Pancreas (tissue), 10 donors: ENCODE measurements at places on chromosomes 3 and 15. TPM values are rescaled to one million over a fixed set of nuclear protein-coding genes. Genes with fewer than 3 reads are reported as not detected.

TRH gene
- total RNA-seq = not detected

CHAC1 gene
- 0.40 TPM for total RNA-seq

NR2F2 gene
- total RNA-seq = 8.3 TPM

SAMMSON gene
- total RNA-seq = 0.14 TPM

CLDN16 gene
- total RNA-seq = 0.12 TPM

DNA sequence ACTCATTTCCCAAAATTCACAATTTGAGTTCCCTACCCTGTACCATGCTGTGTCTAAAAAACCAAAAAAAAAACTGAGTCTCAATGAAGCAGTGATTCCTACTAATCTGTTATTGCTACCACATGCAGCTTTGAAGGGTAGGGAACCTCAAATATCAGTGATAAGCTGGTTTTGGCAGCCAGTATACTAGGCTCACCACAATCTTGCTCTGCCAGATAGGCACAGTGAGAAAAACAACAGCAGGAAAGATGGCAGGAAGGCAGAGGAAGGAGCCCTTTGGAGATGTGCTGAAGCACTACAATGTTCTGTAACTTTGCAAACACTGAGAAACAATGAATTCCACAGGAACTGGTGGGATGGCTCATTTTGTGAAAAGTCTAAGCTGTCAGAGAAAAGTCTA lies 96.9 kb upstream of the UBP1 start:
- H3K27ac ChIP-seq = no peak overlapping the region
- H3K4me3 ChIP-seq = no peak overlapping the region
- DNase-seq = peak; percentile 46
- no peaks in the 10 kb centered on the region for H3K27me3 ChIP-seq
- no peaks in the 10 kb centered on the region for H3K36me3 ChIP-seq

DNA sequence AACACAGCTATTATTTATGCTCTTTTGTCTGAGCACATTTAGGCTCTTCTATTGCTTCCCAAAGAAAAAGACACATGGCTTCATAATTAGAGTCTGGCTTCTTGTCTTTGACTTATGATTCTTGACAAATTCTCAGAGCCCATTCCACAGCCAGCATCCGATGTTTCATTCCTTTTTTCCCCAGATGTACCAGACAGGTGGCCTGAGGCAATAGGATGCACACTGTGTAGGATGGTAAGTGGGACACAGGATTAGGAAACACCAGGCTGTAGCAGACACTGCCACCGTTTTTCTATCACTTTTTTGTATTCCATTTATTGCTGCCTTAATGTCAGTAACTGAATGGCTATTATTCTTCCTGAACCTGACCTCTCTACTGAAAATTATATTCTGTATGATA lies 188.9 kb upstream of the CDIN1 start:
- DNase-seq = no peak
- H3K4me3 ChIP-seq = no peak overlapping the region

DNA sequence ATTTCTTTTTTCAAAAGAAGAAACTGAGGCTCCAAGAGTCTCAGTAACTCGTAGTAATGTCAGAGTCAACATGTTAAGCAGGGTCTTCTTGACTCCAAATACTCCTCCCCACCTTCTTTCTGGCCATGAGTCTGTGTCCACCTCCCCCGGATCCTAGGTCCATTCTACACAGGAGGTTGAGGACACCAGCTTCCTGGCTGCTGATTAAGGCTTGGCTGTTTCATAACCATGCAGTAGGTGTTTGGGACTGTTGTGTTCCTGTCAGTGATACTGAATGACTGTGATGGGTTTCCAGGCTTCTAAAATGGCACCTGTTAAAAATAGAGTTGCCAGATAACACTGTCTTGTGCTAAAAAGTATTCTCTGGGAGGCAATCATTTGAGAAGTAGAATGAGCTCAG lies 130.8 kb upstream of the IL12A start:
- no peaks in the 10 kb centered on the region for H3K36me3 ChIP-seq
- no peak overlapping the region for H3K27ac ChIP-seq

GRCh38 chr3:76855451-76855850 lies 184.4 kb upstream of the ROBO2 start:
- H3K4me3 ChIP-seq = no peak overlapping the region
- no peaks in the 10 kb centered on the region for H3K4me1 ChIP-seq
- no peak for DNase-seq
- H3K27ac ChIP-seq = no peak overlapping the region

DNA sequence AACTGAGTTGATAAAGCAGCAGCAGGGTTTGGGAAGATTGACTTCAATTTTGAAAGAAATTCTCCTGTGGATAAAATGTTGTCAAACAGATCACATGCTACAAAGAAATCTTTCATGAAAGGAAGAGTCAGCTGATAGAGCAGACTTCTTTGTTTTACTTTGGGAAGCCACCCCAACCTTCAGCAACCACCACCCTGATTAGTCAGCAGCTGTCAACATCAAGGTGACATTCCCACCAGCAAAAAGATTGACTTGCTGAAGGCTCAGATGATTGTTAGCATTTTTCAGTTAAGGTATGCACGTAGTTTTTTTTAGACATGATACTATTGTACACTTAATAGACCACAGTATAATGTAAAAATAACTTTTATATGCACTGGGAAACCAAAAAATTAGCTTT lies 87.6 kb upstream of the ACKR4 start:
- no peak overlapping the region for H3K4me3 ChIP-seq
- no peaks in the 10 kb centered on the region for H3K4me1 ChIP-seq
- H3K27me3 ChIP-seq = no peaks in the 10 kb centered on the region
- no peak overlapping the region for H3K27ac ChIP-seq

DNA sequence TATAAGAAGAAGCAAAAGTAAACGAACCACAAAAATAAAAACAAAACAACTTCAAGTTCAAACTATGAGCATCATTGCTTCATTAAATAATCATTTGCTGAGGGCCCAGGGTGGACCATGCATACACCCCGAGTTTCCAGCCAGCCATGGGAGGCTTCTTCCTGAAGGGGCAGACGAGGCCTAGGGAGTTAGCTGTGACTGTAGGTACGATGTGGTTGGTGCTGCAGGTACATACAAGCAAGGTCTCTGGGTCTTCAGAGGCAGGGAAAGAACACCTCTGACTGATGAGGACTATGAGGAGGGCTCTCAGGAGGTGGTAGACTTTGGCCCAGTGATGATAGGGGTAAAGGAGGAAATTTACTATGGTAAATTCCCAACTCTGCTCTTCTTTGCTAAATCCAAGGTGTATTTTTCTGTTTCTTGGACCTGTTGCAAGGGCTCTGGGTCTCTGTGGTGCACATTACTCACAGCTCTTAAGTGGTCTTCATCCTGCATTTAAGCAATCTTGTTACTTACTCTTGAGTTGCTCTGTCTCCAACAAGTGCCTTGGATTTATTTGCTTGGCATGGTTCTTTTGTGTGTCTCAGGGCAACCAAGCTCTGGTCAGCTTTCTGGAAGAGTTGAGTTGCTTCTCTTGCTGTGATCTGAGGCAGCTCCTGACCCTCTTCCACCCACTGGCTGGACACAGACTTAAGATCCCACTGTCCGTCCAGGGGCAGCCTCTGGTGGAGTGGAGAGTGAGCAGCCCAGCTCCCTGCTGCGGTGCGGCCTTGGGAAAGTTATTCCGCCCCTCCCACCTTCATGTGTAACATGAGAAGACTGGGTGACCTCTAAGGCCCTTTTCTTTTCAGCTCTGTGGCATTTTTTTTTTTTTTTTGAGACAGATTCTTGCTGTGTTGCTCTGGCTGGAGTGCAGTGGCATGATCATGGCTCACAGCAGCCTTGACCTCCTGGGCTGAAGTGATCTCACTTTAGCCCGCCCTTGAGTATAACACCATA lies 56.1 kb upstream of the KIF23 start:
- peak; percentile 43 for DNase-seq
- H3K4me3 ChIP-seq = no peak overlapping the region
- peak overlapping the region; percentile 1 for H3K27ac ChIP-seq
- H3K36me3 ChIP-seq = no peaks in the 10 kb centered on the region

DNA sequence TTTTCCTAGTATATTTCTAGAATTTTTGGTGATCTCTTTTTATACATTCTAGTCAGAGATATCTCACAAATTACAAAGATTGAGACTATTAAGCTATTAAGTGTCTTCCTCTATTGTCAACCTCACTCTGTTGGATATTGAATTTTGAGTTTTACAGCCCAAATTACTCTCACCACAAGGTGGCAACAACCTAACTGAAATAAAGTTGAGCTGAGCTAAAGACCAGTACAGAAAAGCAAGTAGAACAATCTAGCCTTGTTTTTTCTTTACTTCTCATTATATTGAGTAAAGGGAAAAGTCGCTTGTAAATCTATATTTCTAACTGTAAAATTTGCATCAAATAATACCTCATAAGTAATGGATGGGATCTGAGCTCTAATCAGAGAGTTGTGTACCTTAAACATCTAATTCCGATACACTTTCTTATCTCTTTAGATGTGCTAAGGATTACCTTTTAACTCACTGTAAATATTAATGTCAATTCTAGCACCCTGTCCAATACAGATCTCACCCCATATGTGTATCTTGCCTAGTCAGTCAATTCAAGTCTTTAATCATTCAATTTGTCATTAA lies 13.6 kb upstream of the COMMD2 start:
- H3K4me1 ChIP-seq = no peaks in the 10 kb centered on the region
- no peaks in the 10 kb centered on the region for H3K36me3 ChIP-seq
- H3K27ac ChIP-seq = no peak overlapping the region
- H3K27me3 ChIP-seq = no peaks in the 10 kb centered on the region
- no peak overlapping the region for H3K4me3 ChIP-seq
- no peak for DNase-seq

DNA sequence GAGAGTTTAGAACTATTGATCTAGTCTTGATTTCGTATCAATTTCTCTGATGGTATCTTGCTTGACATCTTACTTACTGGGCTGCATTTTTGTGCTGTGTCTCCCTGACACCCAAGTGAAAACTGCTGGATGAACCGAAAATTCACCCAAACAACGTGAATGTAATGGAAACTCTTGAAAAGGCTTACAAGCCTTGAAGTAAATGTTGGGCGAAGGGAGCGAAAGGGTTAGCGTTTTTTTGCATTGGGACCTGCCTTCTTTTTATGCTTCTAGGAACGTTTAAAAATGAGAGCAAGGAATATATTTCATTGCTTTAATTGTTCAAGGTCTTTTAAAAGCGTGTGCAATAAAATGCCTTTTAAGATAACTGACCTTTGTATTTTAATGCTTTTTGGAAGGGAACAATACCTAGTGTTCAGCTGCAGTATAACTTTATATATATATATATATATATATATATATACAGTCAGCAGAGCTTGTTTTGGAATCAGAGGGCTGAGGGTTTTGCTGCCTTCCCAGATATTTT lies 94.1 kb downstream of the LPP start:
- H3K4me1 ChIP-seq = peaks cover 4% of the 10 kb centered on the region
- no peak overlapping the region for H3K4me3 ChIP-seq
- no peak for DNase-seq
- no peak overlapping the region for H3K27ac ChIP-seq

GRCh38 chr3:106609666-106610301 lies 741.0 kb upstream of the CBLB start:
- H3K4me1 ChIP-seq = no peaks in the 10 kb centered on the region
- H3K27ac ChIP-seq = no peak overlapping the region
- no peaks in the 10 kb centered on the region for H3K27me3 ChIP-seq
- H3K36me3 ChIP-seq = no peaks in the 10 kb centered on the region
- H3K4me3 ChIP-seq = no peak overlapping the region

- no peak for DNase-seq
- no peak overlapping the region for H3K4me3 ChIP-seq
- H3K27me3 ChIP-seq = no peaks in the 10 kb centered on the region
- no peaks in the 10 kb centered on the region for H3K36me3 ChIP-seq
- H3K4me1 ChIP-seq = no peaks in the 10 kb centered on the region
Observed at GRCh38 chr15:101288905-101289513, 6.0 kb downstream of the SNRPA1 start.

GRCh38 chr3:176992565-176992964 lies 204.7 kb downstream of the TBL1XR1 start:
- H3K27me3 ChIP-seq = no peaks in the 10 kb centered on the region
- H3K27ac ChIP-seq = no peak overlapping the region
- no peak overlapping the region for H3K4me3 ChIP-seq
- no peaks in the 10 kb centered on the region for H3K36me3 ChIP-seq
- H3K4me1 ChIP-seq = no peaks in the 10 kb centered on the region
- DNase-seq = no peak

DNA sequence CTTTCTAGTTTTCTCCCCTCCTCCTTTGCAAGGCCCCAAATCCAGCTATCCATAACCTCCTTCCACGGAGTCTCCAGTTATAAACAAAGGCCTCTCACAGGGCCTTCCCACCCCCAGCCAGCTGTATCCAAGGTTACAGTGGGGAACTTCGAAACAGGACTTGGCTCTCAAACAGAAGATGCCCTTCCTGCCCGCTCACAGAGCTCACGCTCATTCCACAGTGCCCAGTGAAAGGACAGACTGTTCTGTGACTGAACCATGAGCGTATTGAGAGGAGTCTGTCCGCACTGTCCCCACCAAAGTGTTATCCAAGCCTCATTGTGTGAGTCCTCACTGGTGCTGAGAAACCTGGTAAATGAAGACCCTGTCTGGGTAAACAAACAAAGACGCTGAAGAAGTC lies 35.4 kb downstream of the ARHGAP31 start:
- no peak overlapping the region for H3K27ac ChIP-seq
- no peaks in the 10 kb centered on the region for H3K27me3 ChIP-seq
- no peaks in the 10 kb centered on the region for H3K36me3 ChIP-seq
- H3K4me3 ChIP-seq = no peak overlapping the region
- no peaks in the 10 kb centered on the region for H3K4me1 ChIP-seq

DNA sequence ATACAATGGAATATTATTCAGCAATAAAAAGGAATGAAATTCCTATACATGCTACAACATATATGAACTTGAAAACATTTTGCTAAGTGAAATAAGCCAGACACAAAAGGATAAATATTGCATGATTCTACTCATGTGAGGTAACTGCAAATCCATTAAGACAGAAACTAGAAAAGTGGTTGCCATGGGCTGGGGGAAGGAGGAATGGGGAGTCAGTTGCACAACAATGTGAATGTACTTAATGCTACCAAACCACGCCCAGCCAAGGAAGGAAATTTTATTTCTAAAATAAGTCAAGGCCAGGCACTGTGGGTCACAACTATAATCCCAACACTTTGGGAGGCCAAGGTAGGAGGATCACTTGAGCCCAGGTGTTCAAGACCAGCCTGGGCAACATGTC lies 9.8 kb upstream of the GMPPB start:
- H3K4me1 ChIP-seq = no peaks in the 10 kb centered on the region
- no peaks in the 10 kb centered on the region for H3K27me3 ChIP-seq
- no peak for DNase-seq
- H3K27ac ChIP-seq = no peak overlapping the region

- no peaks in the 10 kb centered on the region for H3K27me3 ChIP-seq
- no peak for DNase-seq
- no peak overlapping the region for H3K4me3 ChIP-seq
- no peaks in the 10 kb centered on the region for H3K4me1 ChIP-seq
Observed at GRCh38 chr15:52171386-52171785, 19.8 kb downstream of the GNB5 start.

GRCh38 chr3:111080413-111080812 lies 8.8 kb downstream of the NECTIN3 start:
- no peaks in the 10 kb centered on the region for H3K36me3 ChIP-seq
- H3K4me1 ChIP-seq = no peaks in the 10 kb centered on the region
- no peaks in the 10 kb centered on the region for H3K27me3 ChIP-seq
- DNase-seq = no peak
- no peak overlapping the region for H3K4me3 ChIP-seq

- no peak for DNase-seq
- no peak overlapping the region for H3K27ac ChIP-seq
- no peak overlapping the region for H3K4me3 ChIP-seq
Observed at GRCh38 chr3:136378011-136378410, 127.9 kb downstream of the PCCB start.

- no peak overlapping the region for H3K4me3 ChIP-seq
- no peak for DNase-seq
- no peak overlapping the region for H3K27ac ChIP-seq
- H3K27me3 ChIP-seq = no peaks in the 10 kb centered on the region
Observed at GRCh38 chr15:78822514-78822913, 11.2 kb upstream of the ADAMTS7 start.
